CD4-positive, alpha-beta T cell (primary cell): ENCODE measurements at places on chromosomes 3 and 15.

- no peak for DNase-seq
Measured at GRCh38 chr15:41891946-41892345, 1.9 kb downstream of the SPTBN5 start.

DNA sequence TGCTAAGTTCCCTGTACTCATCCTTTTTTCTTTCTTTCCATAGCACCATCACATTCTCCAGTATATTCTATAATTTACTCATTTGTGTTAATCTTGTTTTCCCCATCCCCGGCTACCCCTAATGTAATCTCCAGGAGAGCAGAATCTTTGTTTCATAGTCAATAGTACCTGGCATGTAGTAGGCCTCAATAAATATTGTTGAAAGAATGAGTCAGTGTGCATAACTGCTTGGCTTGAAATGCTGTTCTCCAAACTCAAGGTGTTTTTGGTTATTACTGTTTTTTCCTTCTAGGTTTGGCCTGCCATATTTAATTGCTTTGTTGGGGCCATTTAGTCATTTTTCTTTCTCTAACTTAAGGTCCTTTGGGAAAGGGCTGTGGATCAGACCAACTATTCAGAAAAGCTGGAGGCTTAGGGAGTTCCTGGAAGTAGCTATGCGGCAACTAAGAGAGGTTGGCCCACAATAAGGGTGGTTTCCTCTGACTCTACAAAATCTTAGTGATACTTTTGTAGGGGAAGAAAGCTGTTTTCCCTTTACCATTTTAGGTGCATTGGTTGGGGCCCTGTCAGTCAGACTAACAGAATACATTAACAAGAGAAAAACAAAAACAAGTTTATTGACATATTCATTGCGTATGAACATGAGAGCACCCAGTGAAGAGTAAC is 28.4 kb downstream of the KAT2B start:
- no peak for DNase-seq

- no peak for DNase-seq
Measured at GRCh38 chr15:72168131-72168807, 29.3 kb downstream of the GRAMD2A start.

DNA sequence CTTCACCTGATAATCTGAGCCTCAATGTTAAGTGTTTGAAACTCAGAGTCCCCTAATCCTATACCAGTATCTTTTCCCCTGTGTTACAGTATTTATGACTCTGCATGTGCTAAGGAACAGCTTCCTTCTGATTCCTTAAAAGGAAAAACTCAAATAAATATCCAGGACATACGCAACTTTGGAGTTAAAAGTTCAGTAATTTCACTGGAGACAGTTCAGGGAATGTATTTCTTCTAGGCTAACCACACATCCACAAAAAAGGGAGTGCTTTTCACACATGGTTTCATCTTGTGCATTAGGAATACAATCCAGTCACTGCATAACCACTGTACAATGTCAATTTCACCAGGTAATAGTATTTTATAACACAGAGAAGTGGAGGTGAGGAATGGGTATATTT is 31.0 kb downstream of the PGBD4 start:
- no peak for DNase-seq

GRCh38 chr15:100190675-100191074 is 151.1 kb downstream of the ADAMTS17 start:
- DNase-seq: no peak

DNA sequence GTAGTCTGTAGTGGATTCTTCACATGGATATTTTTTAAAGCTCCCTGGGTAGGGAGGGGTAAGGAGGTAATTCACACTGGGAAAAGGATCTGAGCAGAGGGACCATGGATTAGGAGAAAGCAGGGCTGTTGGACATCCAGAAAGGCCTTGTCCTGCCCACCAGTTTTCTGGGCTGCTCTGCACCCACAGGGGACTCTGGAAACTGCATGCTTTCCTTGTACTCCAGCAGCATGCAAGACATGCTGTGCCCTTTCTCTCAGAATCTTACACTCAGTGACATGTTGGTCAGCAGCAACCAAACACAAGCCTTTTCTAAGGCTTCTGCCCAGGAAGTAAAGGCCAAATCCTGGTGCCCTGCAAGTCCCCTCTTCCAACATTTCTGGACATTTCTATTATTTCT is 2.5 kb upstream of the FBN1 start:
- DNase-seq: no peak

- DNase-seq: no peak
Measured at GRCh38 chr15:95469496-95470000, 861.0 kb upstream of the NR2F2 start.

DNA sequence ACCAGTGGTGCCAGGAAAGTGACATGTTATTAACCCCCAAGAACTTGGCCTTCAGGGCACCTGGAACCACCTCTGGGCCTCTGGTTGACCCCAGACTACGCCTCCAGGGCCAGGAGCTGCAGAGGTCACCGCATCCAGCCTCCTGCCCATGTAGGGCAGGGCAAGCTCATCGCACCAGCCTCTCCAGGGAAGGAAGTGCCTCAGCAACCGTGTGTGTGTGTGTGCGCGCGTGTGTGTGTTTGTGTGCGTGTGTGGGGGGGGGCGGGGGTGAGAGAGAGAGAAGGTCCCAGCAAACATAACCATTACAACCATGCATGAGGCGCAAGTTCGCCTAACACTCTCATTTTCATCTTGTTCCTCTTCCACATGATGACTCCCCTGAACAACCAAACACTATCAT is 31.8 kb downstream of the RAB6B start:
- no peak for DNase-seq

GRCh38 chr3:60812502-60812901 is 438.8 kb downstream of the FHIT start:
- DNase-seq: no peak

GRCh38 chr15:33190539-33190938 is 4.0 kb downstream of the FMN1 start:
- DNase-seq: no peak

- DNase-seq: no peak
Measured at GRCh38 chr3:148646126-148646665, 51.5 kb upstream of the AGTR1 start.

DNA sequence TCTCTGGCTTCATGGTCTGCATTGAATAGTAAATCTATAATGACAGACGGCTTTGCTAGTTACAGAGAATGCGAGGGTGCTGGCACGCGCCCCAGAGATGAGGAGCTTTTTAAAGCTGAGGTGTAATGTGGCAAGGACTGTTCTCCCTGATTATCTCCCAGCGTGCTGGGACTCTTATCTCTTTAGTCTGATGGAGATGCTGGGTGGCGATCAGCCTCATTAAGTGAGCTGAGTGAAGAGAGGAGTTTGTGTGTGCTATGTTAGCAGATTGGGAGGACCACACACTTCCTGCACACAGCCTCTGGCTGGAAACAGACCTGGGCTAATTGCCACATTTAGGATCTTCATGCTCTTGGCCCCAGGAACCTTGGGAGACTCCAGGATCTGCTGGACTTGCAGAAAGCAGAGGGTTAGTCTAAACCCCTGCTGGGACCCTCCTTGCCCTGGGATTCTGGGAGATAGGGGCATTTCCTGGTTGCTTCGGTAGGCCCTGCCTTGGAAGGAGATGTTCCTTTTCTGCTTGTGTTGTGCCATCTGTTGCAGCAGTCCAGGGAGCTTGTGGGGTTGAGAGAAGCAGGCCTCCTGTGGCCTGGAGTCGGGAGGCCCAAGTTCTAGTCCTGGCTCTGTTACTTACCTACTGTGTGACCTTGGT is 15.0 kb downstream of the PDIA5 start:
- no peak for DNase-seq

GRCh38 chr3:121979734-121980449 is 42.2 kb downstream of the ILDR1 start:
- no peak for DNase-seq

- DNase-seq: no peak
Measured at GRCh38 chr3:13229273-13229949, 156.2 kb upstream of the IQSEC1 start.

GRCh38 chr3:100775669-100776068 is 66.4 kb downstream of the TFG start:
- DNase-seq: no peak

DNA sequence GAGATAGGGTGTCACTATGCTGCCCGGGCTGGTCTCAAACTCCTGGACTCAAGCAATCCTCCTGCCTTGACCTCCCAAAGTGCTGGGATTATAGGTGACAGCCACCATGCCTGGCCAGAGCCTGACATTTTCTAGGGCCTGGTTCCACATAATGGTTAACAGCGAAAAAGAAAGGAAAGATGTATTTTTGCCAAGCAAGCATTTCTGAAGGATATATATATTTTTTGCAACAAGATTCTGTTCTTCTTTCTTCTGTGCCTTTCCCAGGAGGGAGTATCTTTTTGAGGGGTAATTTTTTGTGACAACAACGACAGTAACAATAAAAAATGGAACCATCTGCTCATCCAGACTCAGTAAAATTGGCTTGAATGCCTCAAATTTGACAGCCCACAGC is 8.3 kb upstream of the DNAJA4 start:
- no peak for DNase-seq

GRCh38 chr3:197692641-197693040 is 44.1 kb downstream of the RUBCN start:
- DNase-seq: no peak

DNA sequence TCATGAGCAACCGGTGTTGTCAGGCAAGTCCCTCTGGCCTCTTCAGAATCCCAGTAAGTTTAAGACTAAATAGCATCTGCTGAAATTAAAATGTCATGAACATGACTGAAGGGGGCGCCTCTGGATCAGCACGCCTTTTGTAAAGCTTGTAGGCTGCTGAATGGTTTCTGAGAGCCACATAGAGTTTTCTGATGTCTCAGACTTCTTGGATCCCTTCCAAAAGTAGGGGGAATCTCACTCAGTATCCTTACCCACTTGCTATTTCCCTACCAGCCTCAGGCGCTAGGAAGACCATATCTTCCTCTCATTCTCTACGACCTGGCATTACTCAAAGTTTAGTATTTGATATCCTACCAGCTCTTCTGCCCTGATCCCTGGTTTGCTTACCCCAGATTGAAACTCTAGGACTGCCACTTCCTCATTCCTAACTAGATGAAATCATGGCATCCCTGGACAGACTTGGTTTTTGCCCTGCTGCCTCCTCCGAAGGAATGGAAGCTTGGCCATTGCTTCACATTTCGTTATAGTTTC is 62.7 kb upstream of the CD47 start:
- peak; percentile 69 for DNase-seq

GRCh38 chr3:41986561-41986960 is 24.7 kb upstream of the ULK4 start:
- no peak for DNase-seq
